ENCODE measurements at places on chromosomes 13 and 19.

- no peak for DNase-seq
These were observed 35.0 kb downstream of the FAM124A start for GRCh38 chr13:51257187-51257586.

GRCh38 chr19:37537391-37537947 lies 30.7 kb downstream of the ZNF793 start:
- DNase-seq: no peak

GRCh38 chr19:2503521-2504109 lies 27.7 kb downstream of the GADD45B start:
- DNase-seq: peak; percentile 69

GRCh38 chr13:100124265-100124664 lies 35.4 kb downstream of the PCCA start:
- DNase-seq: no peak

GRCh38 chr13:24228852-24229458 lies 68.4 kb downstream of the SPATA13 start:
- peak; percentile 64 for DNase-seq

GRCh38 chr13:52804202-52804641 lies 44.2 kb downstream of the PCDH8 start:
- DNase-seq: no peak

- no peak for DNase-seq
These were observed 1.0 kb upstream of the PCDH8 start for GRCh38 chr13:52849291-52850071.

DNA sequence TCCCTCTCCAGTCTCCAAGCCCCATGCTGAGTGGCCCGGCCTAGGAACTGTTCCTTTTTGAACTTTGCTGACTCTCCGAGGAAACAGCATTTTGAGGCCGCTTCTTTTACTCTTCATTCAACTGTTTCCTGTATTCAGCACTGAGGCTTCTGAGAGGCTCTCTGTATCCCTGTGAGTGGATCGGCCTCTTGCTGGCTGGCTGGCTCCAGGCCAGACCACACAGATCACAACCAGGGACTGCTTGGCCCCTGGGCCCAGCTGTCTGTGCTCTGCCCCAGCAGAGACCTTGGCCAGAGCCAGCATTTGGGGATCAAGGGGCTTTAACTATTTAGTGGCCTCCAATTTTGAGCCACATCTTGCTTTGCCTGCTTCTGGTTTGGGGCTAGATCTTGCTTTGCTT lies 75.6 kb upstream of the KL start:
- DNase-seq: no peak

- DNase-seq: no peak
These were observed 202.5 kb upstream of the RFC3 start for GRCh38 chr13:33615436-33615835.

DNA sequence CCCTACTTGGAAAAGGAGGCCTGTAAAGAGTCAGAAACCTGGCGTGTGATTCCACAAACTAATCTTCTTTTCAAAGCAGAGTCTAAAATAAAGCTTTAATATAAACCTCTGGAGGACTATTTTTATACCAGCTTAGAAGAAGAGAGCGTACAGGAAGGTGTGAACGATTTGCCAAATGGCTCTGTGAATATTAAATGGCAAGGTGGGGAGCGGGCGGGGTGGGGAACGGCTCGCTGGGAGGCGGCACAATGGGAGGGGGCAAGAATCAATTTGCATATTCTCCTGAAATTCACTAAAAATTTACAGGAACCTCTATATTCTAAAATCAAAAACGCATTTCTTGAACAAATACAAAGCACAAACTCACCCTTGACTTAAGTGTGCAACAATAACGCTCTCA lies 982 bp downstream of the ZNF780B start:
- DNase-seq: no peak

DNA sequence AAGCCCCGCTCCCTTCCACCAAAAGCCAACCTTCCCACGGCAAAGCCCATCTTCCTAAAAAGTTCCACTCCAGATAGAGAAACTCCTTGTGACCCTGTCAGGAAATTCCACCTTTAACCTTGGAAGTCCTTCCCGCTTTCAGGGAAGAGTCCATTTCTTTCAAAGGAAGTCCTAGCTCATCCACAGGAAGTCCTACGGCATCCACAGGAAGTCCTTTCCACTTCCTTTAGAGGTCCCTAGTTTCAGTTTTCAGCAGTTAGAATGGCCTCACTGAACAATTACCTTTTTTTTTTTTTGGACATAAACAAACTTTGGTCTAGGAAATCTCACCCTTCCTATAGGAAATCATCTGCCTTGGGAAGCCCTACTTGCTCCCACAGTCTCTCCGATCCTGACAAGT lies 31.7 kb downstream of the TRPM4 start:
- DNase-seq: no peak

DNA sequence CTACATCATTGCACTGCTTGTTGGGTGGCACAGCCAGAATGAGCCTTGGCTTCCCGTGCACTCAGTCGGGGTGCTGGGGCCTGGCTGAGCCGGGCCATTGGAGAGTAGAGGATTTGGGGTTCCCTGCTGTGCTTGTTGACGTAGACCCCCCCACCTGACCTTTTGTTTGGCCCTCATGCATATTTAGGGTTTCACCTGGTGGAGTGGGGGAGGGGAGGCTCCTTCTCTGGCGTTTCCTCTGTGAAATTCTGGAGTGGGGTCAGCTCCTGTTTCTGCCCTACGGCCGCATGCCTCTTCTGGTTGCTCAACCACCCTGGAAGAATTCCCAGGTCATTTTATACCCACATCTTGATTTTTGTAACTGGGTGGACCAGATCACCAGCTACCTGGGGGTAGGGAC lies 82.8 kb downstream of the SIPA1L3 start:
- DNase-seq: peak; percentile 72

GRCh38 chr13:25168790-25169189 lies 3.3 kb downstream of the AMER2 start:
- no peak for DNase-seq

- peak; percentile 16 for DNase-seq
These were observed 23.0 kb downstream of the ZNF568 start for GRCh38 chr19:36939153-36939552.

DNA sequence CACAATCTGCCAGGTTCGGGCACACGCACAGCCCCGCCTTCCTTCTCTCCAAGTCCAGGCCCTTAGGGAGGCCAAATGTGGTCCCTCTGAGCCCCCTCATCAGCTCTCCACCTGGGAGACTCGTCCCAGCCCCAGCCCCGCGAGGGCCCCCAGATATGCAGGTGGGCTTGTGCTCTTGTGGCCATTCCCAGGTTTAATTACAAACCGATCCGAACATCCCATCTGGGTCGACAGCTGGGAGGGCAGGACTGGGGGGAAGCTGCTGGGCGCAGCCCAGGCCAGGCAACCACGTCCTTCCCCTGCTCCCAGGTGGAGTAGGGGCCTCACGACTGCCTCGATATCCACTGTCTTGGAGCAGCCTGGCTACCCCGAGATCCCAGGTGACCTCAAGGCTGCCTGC lies 7.5 kb upstream of the C2CD4C start:
- DNase-seq: no peak

GRCh38 chr19:49142866-49143335 lies 12.3 kb downstream of the HRC start:
- DNase-seq: peak; percentile 90

DNA sequence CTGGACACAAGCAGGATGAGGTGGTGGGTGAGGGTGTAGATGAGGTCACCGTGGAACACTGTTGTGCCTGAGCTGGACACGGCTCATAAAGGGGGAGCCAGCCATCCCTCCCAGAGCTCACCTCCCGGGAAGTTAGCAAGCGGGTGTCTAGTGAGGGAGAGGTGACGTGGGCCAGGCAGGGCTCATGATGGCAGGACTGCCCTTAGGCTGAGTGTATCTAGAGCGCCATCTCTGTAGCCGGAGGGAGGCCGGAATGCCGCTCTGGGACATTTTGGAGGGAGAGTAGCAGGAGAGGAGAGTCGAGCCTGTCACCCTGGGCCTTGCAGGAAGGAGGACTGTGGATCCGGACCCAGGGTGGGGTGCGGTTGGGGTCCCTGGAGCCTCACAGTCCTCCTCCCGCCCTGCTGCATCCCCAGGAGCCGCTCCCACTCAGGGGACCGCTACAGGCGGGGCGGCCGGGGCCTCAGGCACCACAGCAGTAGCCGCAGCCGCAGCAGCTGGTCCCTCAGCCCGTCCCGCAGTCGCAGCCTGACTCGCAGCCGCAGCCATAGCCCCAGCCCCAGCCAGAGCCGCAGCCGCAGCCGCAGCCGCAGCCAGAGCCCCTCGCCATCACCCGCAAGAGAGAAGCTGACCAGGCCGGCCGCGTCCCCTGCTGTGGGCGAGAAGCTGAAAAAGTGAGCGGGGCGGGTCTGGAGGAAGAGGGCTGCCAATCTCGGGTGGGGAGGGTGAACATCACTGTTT lies 9.2 kb downstream of the ZNF296 start:
- DNase-seq: no peak

GRCh38 chr19:42553292-42554045 lies 25.2 kb upstream of the CEACAM1 start:
- no peak for DNase-seq

DNA sequence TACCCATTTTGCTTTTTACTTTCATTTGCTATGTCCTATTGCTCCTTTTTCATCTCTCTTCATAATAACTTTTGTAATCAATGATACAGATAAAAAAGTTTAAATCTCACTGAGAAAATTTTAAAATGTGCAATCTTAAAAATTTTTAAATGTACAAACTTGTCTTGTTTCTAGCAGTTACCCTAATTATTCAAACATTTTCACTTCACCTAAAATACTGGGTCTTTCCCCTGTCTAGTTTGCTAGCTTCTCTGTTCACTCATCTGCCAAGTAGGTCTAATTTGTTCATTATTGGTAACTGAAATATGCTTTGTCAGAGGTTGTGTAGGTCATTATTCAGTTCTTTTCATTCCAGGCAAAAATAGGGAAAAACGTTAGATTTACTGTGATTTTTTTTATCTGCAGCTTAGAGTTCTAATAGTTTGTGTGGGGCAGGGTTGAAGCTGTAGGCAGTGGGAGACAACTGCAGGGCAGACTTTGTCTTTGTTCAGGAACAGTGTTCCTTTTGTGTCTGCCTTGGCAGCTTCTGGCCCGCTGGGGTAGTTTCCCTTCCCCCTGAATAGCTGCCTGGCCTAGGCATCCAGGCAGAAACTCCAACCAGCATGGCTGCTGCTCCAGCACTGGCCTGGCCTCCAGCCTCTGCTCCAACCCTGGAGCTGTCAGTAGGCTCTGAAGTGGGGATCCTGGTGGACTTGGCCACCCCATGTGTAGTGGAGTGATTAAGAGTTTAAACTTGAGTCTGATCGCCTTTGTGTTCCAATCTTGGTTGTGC lies 48.5 kb downstream of the WDFY2 start:
- peak; percentile 48 for DNase-seq

GRCh38 chr19:35083691-35084508 lies 31.7 kb upstream of the FXYD3 start:
- DNase-seq: peak; percentile 5

DNA sequence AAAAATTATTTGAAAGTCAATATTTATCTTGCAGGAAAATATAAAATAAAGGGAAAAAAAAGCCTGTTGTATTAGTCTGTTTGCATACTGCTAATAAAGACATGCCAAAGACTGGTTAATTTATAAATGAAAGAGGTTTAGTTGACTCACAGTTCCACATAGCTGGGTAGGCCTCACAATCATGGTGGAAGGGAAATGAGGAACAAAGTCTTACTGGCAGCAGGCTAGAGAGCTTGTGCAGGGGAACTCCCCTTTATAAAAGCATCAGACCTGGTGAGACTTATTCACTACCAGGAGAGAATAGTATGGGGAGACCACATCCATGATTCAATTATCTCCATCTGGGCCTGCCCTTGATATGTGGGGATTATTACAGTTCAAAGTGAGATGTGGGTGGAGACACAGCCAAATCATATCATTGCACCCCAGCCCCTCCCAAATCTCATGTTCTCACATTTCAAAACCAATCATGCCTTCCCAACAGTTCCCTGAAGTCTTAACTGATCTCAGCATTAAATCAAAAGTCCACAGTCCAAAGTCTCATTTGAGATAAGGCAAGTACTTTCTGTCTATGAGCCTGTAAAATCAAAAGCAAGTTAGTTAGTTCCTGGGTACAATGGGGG lies 1416.5 kb upstream of the SPRY2 start:
- no peak for DNase-seq

DNA sequence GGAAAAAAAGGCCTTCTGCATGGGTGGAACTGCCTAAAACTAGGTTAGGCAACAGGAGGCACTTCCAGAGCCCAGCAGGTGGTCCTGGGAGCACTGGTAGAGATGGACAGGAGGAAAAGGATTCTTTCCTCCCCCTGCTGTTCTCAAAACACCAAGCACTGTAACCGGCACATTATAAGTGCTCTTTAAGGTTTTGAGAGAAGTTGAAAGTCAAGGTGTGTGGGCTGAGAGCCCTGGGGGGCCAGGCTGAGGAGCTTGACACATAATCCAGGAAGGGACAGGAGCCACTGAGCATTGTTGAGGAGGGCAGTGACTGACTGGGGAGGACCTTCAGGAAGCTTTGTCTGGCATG lies 32.3 kb downstream of the SPATA13 start:
- DNase-seq: no peak

GRCh38 chr13:49256841-49257240 lies 9.1 kb downstream of the CDADC1 start:
- no peak for DNase-seq

GRCh38 chr19:10549733-10550132 lies 6.0 kb downstream of the ATG4D start:
- no peak for DNase-seq

- no peak for DNase-seq
These were observed 20.2 kb downstream of the SAFB start for GRCh38 chr19:5643060-5643459.

GRCh38 chr19:18114483-18114882 lies 16.9 kb downstream of the MAST3 start:
- no peak for DNase-seq

GRCh38 chr19:33780251-33780650 lies 16.4 kb upstream of the KCTD15 start:
- DNase-seq: peak; percentile 6

GRCh38 chr13:28100150-28101121 lies at the start of gene FLT3:
Gene FLT3 (minus strand): TSS chr13:28100576. CDS start chr13:28100510, 66 bp downstream.
- peak; percentile 86 for DNase-seq

- DNase-seq: no peak
These were observed 20.9 kb upstream of the MATK start for GRCh38 chr19:3807131-3807480.

GRCh38 chr19:6587093-6587820 lies 3.7 kb downstream of the CD70 start:
- DNase-seq: no peak

DNA sequence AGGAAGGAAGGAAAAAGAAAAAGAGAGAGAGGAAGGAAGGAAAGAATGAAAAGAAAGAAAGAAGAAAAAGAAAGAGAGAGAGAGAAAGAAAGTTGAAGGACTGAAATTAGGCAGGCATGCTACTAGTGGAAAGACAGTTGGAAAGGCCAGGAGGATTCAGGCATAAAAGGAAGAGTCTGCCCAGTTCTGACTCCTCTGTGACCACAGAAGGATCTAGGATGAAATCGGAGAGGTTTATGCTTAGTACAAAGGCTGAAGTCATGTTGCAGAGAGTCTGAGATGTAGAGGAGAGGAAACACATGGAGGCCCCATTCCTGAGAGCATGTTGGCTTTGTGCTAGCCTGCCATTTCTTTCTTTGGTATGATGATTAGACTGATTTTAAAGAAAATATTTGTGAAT lies 246.5 kb upstream of the ARGLU1 start:
- DNase-seq: no peak

- DNase-seq: peak; percentile 43
These were observed 9.0 kb upstream of the ACSBG2 start for GRCh38 chr19:6126335-6126974.

- no peak for DNase-seq
These were observed 14.3 kb downstream of the LPAR6 start for GRCh38 chr13:48398450-48399095.

- no peak for DNase-seq
These were observed 34.9 kb downstream of the KDM4B start for GRCh38 chr19:5003781-5004180.

GRCh38 chr13:71118779-71119364 lies 748.1 kb downstream of the DACH1 start:
- no peak for DNase-seq

GRCh38 chr13:58985845-58986244 lies 1177.9 kb downstream of the DIAPH3 start:
- DNase-seq: no peak

Measured in iPS-NIHi11 (cell line).